Dermis microvascular lymphatic vessel endothelial cell (primary cell): ENCODE measurements at places on chromosomes 3 and 15. TPM values are rescaled to one million over a fixed set of nuclear protein-coding genes. Genes with fewer than 3 reads are reported as not detected.

CCR5 gene
- total RNA-seq = not detected in 2 replicates

RAMAC gene
- 22.6 and 24.1 TPM in 2 replicates for total RNA-seq

GRCh38 chr3:129213238-129213637 is 29.5 kb upstream of the CNBP start:
- DNase-seq = no peak

- DNase-seq = no peak
Observed at GRCh38 chr3:81041331-81041730, 720.1 kb downstream of the GBE1 start.

GRCh38 chr3:39962581-39962980 is 153.2 kb downstream of the MYRIP start:
- no peak for DNase-seq

DNA sequence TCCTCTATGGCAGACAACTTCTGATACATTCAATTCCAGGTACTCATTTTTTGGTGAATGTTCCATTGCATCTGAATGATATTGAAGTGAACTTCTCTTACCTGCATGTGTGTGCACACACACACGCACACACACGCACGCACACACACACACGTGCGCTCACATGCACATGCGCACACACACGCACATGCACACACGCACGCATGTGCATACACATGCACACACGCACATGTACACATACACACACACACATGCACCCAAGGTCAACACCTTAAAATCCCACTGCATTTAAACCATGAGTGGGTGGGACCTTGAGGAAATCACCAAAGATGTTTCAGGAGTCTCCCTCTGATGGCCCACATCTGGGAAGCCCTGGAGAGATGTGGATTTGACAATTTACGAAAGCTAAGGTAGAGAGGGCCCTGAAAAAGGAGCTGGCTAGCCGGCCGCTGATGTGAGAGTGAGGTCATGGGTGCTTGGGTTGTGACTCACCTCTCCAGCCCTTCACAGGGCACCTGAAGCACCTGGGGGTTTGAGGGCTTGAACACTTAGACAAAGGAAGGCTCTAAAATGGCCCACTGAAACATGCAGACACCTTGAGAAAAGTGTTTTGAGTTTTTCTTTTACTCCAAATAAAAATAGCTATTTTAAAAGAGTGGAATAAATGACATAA is 269.1 kb upstream of the LRRFIP2 start:
- DNase-seq = no peak

GRCh38 chr3:38640661-38641452 is 8.6 kb downstream of the SCN5A start:
- no peak for DNase-seq

GRCh38 chr15:64857421-64857820 is 15.7 kb downstream of the PLEKHO2 start:
- DNase-seq = no peak
